ENCODE measurements at places on chromosomes 7 and 10.

GRCh38 chr7:69615685-69616084 is 17.4 kb downstream of the AUTS2 start:
- DNase-seq = no peak

GRCh38 chr10:72104472-72105097 is 16.2 kb upstream of the SPOCK2 start:
- DNase-seq = no peak

GRCh38 chr7:54860003-54860775 is 101.2 kb upstream of the SEC61G start:
- DNase-seq = no peak

GRCh38 chr10:22436526-22436892 is 91.2 kb downstream of the SPAG6 start:
- DNase-seq = no peak

GRCh38 chr7:6658618-6659345 is 21.7 kb downstream of the ZNF316 start:
- DNase-seq = no peak

DNA sequence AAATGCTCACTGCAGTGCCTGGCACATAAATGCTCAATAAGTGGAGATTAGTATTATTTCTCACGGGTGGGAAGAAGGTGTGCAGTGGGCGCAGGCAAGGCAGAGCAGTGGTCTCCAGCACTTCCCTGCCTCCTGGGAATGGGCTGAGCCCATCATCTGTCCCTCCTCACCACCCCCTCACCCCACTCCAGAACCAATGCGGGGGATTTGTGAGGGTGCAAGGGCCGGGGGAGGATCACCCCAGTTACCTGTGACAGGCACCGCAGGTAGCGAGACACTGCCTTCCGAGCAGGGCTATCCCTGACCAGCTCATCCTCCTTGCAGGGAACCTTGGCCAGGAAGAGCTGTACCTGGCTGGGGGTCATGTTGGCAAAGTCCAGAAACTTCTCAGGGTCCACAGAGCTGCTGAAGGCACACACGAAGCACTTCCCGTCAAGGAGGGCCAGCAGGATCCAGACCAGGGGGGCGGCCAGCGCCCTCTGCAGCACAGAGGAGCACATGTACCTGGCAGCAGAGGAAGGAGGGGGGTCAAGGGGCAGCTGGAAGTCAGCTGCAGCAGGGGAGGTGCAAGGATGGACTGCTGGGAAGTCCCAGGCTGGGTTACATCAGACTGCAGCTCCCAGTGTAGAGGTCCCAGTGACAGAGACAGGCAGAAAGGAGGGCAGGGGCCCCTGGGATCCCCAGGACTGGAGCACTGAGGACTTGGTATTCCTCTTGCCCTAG is 2.8 kb downstream of the CALHM3 start:
- no peak for DNase-seq

Data from NCI-H1105 (cell line).